ENCODE measurements at places on chromosomes 6 and 20.
A peak's percentile ranks its signal among the peaks of the same experiment; 100 is the strongest.

GRCh38 chr6:85050149-85050548 is 285.8 kb upstream of the TBX18 start:
- no peak for DNase-seq

DNA sequence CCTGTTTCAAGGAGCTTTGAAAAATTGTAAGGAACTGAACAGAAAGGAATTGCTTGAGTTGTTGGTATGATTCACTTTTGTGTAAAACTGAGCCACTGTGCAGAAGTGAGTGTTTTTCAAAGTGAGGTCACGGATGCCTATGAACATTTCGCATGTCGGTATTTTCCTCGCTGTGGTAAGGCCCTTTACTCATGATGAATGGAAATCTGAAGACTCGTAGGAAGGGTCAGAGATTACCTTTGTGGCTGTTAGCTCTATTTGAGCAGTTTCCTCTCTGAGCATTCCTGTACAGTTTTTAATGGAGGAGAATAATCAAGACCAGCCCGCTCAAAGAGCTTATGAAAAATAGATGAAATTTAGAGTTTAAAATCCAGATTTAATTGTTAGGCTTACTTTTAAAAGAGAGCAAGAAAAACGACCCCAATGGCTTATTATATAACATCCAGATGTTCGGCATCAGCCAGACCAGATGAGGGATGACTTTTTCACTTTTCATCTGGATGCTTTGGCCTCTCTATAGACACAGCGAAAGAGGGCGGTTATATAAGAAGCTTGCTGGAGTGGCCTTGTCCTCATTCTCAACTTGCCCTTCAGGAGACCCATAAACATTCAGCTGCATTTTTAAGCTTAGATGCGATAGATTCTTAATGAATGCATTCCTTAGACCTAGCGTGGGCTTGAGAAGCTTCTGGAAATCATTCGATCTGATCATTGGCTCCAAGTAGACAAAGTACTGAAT is 99.5 kb downstream of the CD83 start:
- DNase-seq: no peak

GRCh38 chr20:41290804-41291389 is 26.6 kb downstream of the ZHX3 start:
- DNase-seq: no peak

- no peak for DNase-seq
Observed at GRCh38 chr6:168371185-168371584, 51.6 kb upstream of the DACT2 start.

- DNase-seq: no peak
Observed at GRCh38 chr6:86456821-86457220, 480.5 kb upstream of the HTR1E start.

GRCh38 chr6:126268092-126268491 is 71.8 kb upstream of the CENPW start:
- no peak for DNase-seq

DNA sequence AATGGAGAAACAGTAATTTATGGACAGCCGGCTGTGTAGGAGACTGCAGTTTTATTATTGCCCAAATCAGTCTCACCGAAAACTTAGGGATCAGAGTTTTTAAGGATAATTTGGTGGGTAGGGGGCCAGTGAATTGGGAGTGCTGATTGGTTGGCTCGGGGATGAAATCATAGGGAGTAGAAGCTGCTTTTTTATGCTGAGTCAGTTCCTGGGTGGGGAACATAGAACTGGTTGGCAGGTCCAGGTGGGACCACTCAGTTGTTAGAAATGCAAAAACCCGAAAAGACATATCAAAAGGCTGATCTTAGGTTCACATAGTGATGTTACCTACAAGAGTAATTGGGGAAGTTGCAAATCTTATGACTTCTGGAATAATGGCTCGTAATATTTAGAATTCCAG is 59.3 kb downstream of the DOP1A start:
- DNase-seq: no peak

DNA sequence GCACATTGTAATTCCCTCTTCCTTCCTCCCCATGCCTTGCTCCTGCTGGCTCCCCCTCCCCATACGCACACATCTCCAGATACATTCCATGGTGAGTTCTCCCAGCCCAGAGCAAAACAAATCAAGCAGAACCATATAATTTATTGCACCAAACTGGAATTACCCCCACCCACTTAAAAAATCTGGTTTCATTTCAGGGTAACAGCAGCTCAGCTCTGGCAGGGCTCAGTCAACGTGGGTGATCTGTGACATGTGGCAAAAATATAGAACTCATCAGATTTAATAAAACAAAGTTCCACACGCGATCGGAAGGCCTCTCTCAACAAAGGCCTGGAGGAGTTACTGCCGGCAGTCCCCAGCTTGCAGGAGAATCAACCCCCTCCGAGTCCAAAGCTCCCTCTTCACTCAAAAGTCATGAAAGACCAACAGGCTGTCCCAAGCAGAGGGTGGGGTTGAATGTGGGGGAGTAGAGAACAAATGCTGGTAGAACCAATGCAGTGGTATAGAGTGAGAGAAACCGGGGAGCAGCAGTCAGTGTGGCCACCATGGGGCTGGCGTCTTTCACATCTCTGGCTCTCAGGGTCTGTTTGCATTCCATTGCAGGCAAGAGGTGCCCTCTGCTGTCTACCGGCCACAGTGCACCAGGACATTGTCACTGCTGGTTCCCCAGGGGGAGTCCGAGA is 323.3 kb upstream of the NT5E start:
- peak; percentile 6 for DNase-seq

DNA sequence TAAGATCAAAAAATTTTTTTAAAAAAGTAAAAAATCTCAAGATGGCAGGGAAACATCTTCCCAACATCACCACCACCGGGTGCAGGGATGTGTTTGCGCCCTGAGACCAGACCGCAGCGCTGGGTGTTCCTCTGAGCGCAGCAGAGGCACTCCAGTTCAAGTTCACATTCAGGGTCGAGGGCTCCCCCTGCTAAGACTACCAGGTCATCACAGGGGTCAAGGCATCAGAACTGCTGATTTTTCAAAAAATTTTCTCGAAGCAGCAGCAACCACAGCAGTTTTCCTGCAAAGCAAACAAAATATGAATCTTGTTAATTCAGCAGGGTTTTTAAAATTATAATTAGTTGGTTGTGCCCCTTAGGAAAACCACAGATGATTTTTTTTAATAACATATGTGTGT is 83.1 kb downstream of the MYLK4 start:
- DNase-seq: no peak

GRCh38 chr20:1876217-1876921 is 18.8 kb upstream of the SIRPA start:
- no peak for DNase-seq

GRCh38 chr6:151443454-151443853 is 8.5 kb downstream of the RMND1 start:
- no peak for DNase-seq

DNA sequence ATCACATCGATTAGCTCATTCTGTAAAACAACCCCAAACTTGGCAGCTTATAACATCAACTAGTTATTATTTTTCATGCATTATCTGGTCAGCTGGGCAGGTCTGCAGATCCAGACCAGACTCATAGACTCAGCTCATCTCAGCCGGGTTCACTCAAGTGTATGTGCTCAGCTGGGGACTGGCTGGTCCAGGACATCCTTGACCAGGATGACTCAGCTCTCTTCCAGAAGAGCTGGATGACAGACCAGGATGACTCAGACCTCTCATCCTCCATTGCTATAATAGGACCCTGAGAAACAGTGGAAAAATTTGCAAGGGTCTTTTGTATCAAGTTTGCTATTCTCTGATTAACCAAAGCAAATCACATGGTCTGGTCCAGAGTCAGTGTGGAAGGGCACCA is 312.5 kb upstream of the PLCB4 start:
- no peak for DNase-seq

DNA sequence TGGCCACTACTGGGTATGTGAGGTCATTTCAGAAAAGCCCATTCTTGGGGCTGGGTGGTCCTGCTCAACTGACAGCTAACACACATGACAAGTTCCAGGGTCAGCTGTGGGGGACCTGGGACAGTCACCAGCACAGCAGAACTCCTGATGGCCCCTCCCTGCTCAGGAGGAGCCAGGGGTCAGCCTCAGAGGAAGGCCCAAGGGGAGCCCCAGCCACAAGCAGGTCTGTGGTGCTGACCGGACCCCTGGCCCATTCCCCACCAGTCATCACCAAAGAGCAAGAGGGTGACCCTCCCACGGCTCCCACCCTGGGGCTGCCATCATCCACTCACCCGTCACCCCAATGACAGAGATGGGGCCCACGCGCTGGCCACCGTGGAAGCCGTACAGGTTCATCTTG is 18.0 kb downstream of the CYP21A2 start:
- no peak for DNase-seq

DNA sequence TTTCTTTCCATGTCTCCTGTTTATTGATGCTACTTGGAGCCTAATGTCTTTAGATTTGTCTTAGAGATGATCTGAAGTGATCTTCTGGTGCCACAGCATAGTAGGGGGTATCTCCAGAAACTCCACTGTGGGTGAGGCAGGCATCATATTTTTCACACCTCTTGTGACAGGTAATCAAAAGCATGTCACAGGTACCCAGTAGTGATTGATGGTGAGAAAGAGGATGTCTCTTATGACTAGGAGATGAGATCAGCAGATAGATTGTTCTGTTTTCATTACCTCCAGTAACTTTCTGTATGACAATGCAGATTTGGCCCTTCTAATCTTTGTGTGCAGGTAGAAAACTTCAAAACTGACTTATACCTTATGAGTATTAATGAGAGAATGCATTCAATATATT is 13.5 kb downstream of the NCOA7 start:
- no peak for DNase-seq

- no peak for DNase-seq
Observed at GRCh38 chr20:39568109-39568508, 606.0 kb downstream of the DHX35 start.

DNA sequence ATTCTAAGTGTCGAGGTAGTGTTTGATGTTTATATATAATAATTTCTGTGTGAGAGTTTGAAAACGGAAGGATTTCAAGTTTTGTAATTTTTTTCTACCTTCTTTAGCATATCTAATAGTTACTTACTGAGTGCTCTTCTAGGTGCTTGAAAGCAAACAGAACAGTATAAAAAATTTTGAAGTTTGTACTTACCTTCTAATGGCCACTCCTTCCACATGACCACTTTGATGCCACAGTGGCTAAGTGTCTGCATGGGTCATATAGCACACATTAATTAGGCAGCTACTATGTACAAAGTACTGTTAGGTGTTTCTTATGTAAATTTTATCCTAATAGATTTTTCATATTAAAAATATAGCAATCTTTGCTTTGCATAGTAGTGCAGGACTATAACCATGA is 21.1 kb downstream of the RPRD1B start:
- no peak for DNase-seq

DNA sequence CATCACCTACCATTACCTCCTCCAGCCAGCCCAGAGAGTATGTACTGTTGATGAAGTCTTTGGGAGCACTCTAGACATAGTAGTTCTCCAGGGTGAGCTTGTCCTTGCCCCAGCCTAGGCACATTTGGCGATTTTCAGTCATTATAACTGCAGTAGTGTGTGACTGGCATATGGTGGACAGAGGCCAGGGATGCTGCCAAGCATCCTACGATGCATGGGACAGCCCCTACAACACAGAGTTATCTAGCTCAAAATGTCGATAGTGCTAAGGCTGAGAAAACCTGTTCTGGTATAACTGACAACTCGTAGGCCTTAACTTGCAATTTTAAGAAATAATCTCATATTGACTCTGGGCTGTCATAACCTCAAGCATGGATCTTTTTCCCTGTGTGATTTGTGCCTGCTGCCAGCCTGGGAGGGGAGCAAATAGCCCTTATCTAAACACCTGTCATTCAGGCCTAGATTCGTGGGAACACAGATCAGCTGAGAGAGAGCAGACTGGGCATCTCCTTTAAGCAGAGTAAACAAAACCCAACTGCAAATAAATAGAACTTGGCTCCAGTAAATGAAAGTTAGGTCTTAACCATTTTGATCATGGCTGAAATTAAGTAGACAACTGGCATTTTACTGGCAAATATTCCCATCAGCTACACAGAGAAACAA is 102.6 kb downstream of the SPTLC3 start:
- DNase-seq: no peak

GRCh38 chr20:37922016-37922415 is 19.1 kb downstream of the VSTM2L start:
- no peak for DNase-seq

- no peak for DNase-seq
Observed at GRCh38 chr6:117938311-117938995, 31.4 kb downstream of the SLC35F1 start.

GRCh38 chr6:43939281-43940070 is 169.5 kb downstream of the VEGFA start:
- DNase-seq: no peak

- DNase-seq: no peak
Observed at GRCh38 chr20:61930776-61931475, 134.8 kb downstream of the TAF4 start.

- peak; percentile 74 for DNase-seq
Observed at GRCh38 chr20:47610247-47610944, 108.7 kb downstream of the NCOA3 start.

DNA sequence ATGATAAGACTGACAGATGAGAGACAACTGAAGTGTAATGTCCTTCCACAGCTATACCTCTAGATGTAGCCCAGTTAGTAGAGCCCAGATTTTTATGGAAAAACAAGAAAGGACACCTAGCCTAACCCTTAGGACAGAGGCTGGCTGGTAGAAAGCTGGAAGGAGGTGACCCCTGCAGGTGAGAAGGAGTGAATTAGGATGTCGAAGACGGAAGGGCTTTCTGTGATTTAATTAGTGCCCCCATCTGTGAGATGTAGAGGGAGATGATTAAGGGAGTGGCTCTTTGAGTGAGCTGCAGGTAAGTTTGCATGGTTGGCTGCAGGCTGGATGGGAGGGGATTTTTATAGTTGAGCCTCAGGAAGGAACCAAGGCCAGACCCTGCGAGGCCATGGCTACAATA is 82.8 kb downstream of the GFRA4 start:
- DNase-seq: no peak

GRCh38 chr6:6712449-6713403 is 124.2 kb downstream of the LY86 start:
- DNase-seq: no peak

DNA sequence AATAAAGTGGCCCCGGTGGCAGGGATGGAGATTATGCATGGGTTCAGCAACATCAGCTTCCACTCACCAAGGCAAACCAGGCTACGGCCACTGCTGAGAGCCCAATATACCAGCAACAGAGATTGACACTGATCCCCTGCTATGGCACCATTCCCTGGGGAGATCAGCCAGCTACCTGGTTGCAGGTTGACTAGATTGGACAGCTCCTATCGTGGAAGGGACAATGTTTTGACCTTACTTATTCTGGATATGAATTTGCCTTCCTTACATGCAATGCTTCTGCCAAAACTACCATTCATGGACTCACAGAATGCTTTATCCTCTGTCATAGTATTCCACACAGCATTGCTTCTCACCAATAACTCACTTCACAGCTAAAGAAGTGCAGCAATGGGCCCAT is 174.8 kb upstream of the TNFAIP3 start:
- DNase-seq: no peak

- no peak for DNase-seq
Observed at GRCh38 chr6:166058064-166058739, 109.4 kb downstream of the TBXT start.

- DNase-seq: no peak
Observed at GRCh38 chr6:20631549-20631924, 97.3 kb downstream of the CDKAL1 start.

Measured in stimulated activated CD4-positive, alpha-beta T cell treated with anti-CD3 and anti-CD28 coated beads, Interleukin-2, amount 100 ng/mL, for 24 hours (primary cell).